ENCODE measurements at places on chromosomes 6 and 20. TPM values are rescaled to one million over a fixed set of nuclear protein-coding genes. Genes with fewer than 3 reads are reported as not detected.

MROH8 gene
- total RNA-seq: 0.65 TPM

TSPYL1 gene
- total RNA-seq: 61.9 TPM

RBPJL gene
- not detected for total RNA-seq

PRDM1 gene
- total RNA-seq: 1.3 TPM

DSP gene
- total RNA-seq: 19.2 TPM

SOX12 gene
- 2.2 TPM for total RNA-seq

VGLL2 gene
- total RNA-seq: not detected

NKX2-2 gene
- not detected for total RNA-seq

TRIM15 gene
- total RNA-seq: not detected

DUSP15 gene
- 0.79 TPM for total RNA-seq

PRR18 gene
- total RNA-seq: not detected

PPP1R16B gene
- 163 TPM for total RNA-seq

LGSN gene
- not detected for total RNA-seq

BNIP5 gene
- total RNA-seq: not detected

VSX1 gene
- total RNA-seq: not detected

TEAD3 gene
- 0.20 TPM for total RNA-seq

All from lung microvascular endothelial cell (primary cell).